ENCODE measurements at places on chromosomes 1 and 21. TPM values are rescaled to one million over a fixed set of nuclear protein-coding genes. Genes with fewer than 3 reads are reported as not detected.

DNA sequence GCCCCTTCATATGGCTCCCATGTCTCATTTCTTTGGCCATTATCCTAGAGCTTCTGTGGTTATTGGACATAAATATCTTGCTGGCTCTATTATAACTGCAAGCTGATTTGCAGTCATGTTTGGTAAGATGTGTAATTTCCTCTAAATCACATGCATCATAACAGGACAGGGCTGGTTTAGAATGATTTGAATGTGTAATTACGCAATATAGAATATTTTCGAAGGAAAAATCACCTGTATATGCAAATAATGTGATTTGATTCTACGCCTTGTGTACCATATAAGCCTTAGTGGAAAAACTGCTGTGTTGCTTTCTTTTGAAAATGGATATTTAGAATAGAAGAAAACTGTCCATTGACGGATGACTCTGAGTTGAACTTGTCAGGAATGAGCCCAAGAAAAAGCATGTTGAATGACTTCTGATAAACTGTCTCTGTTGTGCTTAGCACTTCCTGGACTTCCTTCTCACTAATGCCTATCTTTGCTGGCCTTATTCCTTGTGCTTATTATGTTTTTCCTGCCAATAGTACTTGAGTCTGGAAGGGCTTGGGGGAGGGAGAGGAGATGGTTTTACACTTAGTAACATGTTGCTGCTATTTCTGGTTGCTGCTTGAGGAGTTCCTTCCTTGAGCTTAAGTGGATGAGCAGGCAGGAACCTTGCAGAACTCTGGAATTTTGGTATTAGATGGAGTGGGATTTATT is 6.5 kb downstream of the CACHD1 start:
- H3K36me3 ChIP-seq, result no peaks in the 10 kb centered on the region
- peak overlapping the region; percentile 62 for H3K27ac ChIP-seq
- peaks cover 25% of the 10 kb centered on the region for H3K4me1 ChIP-seq
- H3K27me3 ChIP-seq, result no peaks in the 10 kb centered on the region

The C1orf56 gene
- 0.23 TPM for total RNA-seq

The SRSF11 gene
- 171 TPM for total RNA-seq

GRCh38 chr1:109721042-109721441 is 9.0 kb downstream of the GSTM5 start:
- no peaks in the 10 kb centered on the region for H3K36me3 ChIP-seq
- H3K27me3 ChIP-seq, result no peaks in the 10 kb centered on the region
- DNase-seq, result no peak

DNA sequence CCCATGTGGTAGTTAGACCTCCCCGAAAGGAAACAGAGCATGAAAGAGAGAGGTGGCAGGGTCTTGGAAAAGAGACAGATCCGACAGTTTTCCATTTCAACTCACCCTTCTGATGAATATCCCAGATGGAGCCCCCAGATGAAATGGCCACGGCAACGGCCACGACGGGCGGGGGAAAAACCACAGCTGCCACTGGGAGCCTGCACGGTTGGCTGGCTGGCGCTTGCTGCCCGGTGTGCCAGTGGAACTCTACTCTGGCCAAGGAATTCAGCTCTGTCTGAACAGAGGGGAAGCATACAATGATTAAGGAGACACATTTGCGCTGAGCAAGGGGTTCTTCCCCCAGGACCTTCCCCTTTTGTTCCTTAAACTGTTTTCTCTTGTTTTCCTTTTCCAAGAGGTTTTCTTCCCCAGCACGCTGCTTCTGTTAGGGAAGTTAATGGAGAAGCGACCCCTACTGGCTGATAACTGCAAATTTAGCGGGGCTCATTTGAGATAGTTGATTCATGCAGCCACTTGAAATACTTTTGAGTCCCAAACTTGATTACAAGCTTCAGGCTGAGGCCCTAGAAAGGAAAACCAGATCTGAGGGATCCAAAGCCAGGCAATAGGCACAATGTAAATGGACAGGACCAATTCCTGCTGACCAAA is 1122.5 kb downstream of the NCAM2 start:
- no peaks in the 10 kb centered on the region for H3K4me1 ChIP-seq
- no peak overlapping the region for H3K27ac ChIP-seq
- no peak for DNase-seq
- no peak overlapping the region for H3K4me3 ChIP-seq

The KDF1 gene
- total RNA-seq, result 18.4 TPM

GRCh38 chr1:168554603-168555483 is 11.0 kb upstream of the XCL2 start:
- H3K36me3 ChIP-seq, result no peaks in the 10 kb centered on the region
- H3K4me3 ChIP-seq, result no peak overlapping the region
- H3K27me3 ChIP-seq, result no peaks in the 10 kb centered on the region
- no peak for DNase-seq

- no peak overlapping the region for H3K4me3 ChIP-seq
- no peak for DNase-seq
- no peaks in the 10 kb centered on the region for H3K4me1 ChIP-seq
- H3K36me3 ChIP-seq, result no peaks in the 10 kb centered on the region
Observed at GRCh38 chr21:45618846-45619485, 24.6 kb upstream of the PCBP3 start.

The LRRC40 gene
- 11.6 TPM for total RNA-seq

DNA sequence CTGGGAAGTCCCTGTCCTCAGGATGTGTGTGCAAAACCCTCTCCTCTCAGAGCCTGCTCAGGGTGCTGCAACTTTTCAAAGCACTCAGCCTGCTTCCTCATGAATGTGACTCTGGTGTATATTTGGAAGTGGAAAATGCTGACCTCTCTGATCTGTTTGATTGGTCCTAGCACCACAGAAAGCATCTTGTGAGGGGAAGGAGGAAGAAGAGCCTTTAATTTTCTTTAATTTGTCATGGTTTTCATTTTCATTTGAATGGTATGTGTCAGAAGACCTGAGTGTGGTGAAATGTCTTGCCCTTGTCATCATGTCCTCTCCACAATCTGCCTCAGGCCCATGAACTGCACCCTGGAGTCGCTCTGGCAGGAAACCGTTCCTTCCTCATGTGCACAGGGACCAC is 383.5 kb downstream of the NTNG1 start:
- H3K4me3 ChIP-seq, result no peak overlapping the region
- no peak overlapping the region for H3K27ac ChIP-seq
- H3K27me3 ChIP-seq, result no peaks in the 10 kb centered on the region
- no peak for DNase-seq

The CD84 gene
- total RNA-seq, result 9.0 TPM

Measured in esophagus squamous epithelium (tissue), 5 donors.